Cortex of kidney (tissue), 1 donor: ENCODE measurements at places on chromosomes 5 and 9.

- DNase-seq, result no peak
These were observed 117.2 kb upstream of the TBCA start for GRCh38 chr5:77893225-77893860.

DNA sequence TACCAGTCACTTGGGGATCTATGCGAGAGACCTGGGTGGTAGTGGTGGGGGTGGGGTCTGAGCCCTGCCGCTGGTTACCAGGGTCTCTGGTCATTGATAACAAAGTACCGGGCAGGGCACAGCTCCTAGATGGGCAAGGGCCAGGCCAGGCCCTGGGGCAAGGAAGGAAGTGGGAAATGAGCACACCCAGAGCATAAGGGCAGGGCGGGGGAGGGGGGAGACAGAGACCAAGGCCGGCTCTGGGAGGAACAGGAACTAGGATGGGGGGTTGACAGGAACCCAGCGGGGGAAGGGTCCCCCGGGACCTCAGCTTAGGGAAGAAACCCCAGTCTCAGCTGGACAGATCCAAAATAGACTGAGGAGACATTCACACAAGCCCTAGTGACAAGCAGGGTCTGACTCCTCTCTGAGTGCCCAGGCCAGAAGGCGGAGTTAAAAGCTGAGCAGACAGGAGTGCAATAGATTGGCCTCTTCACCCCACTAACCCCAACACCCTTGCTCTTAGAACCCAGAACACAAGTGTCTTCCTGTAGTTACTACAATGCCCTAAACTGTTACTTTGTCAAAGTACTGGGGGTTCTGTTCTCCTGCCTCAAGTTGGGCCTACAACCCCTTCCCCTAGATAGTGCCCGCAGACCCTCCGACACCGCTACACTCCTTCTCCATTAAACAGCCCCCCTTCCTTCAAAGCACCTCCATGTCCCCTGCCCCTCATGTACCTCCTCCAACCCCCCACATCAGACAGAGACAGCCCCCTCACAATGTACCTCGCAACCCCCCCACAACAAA is 628 bp downstream of the ATOSB start:
- DNase-seq, result no peak

- DNase-seq, result no peak
These were observed 146.2 kb upstream of the PHYKPL start for GRCh38 chr5:178378527-178379484.

DNA sequence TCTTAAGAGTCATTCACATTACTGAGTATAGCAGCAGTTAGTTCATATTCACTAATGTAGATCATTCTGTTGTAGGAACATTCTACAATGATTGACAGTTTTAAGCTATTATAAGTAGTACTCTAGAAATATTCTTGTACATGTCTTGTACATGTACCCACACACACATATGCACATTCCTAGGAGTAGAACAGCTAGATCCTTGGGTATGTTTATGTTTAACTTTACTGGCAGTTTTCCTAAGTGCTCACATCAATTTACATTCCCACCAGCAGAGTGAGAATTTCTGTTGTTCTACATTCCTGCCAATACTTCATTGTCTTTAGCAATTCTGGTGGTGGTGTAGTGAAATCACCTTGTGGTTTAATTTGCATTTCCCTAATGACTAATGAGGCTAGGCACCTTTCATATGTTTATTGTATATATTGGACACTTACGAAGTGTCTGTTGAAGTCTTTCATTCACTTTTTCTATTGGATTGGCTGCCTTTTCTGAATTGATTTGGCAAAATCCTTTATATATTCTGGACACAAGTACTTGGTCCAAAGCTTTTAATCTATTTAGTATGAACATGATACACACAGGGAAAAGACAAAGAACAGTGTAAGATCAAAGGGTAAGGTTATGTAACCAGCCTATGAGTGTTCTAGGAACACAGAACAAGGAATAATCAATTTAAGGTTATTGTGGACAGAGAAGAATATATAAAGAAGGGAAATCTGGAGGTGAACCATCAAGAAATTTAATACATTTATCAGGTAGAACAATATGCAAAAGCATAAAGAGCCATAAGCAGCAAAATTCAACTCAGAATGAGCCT is 95.6 kb downstream of the MLLT3 start:
- no peak for DNase-seq

DNA sequence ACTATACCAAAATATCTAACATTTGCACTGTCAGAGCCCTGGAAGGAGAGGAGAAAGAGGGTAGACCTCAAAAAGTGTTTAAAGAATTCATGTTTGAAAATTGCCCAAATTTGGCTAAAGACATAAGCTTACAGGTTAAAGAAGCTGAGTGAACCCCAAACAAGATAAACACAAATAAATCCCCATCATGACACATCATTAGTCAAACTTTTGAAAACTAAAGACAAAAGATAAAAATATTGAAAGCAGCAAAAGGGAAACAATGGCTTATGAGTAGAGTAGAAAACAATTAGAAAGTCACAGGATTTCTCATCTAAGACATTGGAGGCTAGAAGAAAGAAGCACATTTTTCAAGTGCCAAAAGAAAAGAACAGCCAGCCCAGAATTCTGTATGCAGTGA is 6.1 kb upstream of the UBLCP1 start:
- no peak for DNase-seq

DNA sequence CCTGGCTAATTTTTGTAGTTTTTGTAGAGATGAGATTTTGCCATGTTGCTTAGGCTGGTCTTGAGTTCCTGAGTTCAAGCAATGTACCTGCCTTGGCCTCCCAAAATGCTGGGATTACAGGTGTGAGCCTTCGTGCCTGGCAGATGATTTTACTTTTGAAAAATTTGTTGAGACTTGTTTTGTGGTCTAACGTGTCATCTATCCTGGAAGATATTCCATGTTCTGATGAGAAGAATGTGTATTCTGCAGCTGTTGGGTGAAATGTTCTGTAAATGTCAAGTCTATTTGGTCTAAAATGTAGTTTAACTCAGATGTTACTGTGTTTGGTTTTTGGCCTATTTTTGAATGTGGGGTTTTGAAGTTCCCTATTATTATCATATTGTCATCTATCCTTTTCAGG is 145.6 kb downstream of the XRCC4 start:
- DNase-seq, result no peak

GRCh38 chr9:22147813-22148527 is 138.9 kb upstream of the CDKN2B start:
- no peak for DNase-seq

- DNase-seq, result no peak
These were observed 10.4 kb upstream of the CEP120 start for GRCh38 chr5:123433596-123433995.

DNA sequence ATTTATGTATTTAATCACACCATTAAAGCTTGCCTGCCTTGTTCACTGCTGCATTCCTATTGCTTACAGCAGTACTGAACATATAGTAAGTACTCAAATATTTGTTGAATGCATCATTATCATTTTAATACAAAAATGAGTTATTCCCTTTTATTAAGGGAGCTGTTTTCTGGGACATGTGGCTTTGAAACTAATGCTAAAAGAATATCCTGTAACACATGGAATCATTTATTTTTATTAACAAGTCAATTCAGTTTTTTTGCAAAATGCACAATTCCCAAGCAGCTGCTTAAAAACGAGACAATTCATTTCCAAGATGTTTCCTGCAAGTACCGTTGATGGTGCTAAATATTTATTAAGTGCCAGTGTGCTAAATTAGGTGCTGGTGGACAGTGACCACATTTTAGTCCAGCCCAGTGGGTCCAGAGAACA is 148.3 kb upstream of the NR3C1 start:
- DNase-seq, result no peak

GRCh38 chr9:6443661-6444060 is 30.7 kb downstream of the UHRF2 start:
- DNase-seq, result no peak

- no peak for DNase-seq
These were observed 7.1 kb downstream of the EGR1 start for GRCh38 chr5:138472353-138472752.

- DNase-seq, result no peak
These were observed 25.1 kb upstream of the NOTCH1 start for GRCh38 chr9:136570916-136571315.

GRCh38 chr5:3030511-3031165 is 279.2 kb upstream of the IRX2 start:
- DNase-seq, result no peak

DNA sequence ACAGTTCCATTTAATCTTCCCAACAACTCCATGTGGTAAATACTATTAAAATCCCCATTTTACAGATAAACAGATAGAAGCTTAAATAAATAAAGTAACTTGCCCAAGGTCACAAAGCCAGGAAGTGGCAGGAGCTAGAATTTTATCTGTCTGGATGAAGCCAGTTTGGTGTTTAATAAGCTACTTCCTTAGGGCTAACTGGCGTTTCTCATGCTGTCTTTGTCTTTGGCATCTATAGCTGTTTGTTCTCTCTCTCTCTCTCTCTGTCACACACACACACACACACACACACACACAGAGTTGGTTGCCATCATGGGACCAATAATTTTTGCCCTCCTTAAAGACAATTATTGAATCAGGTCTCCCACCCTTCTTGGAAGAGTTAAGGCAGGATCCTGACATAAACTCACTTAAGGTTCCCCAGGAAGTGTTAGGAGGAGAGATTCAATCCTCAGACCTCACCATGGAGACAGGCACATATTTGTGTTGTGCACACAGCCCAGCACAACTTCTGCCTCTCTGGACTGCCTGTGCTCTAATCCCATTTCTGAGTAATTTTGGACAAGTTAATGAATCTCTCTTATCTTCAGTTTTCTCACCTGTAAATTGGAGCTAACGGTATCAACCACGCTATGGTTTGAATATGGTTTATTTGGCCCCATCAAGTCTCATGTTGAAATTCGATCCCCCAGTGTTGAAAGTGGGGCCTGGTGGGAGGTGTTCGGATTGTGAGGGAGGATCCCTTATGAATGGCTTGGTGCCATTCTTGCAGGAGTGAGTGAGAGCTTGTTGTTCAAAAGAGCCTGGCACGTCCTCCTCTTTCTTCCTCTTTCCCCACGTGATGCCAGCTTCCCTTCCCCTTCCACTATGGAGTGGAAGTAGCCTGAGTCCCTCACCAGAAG is 8.3 kb upstream of the ADRA1B start:
- DNase-seq, result no peak

DNA sequence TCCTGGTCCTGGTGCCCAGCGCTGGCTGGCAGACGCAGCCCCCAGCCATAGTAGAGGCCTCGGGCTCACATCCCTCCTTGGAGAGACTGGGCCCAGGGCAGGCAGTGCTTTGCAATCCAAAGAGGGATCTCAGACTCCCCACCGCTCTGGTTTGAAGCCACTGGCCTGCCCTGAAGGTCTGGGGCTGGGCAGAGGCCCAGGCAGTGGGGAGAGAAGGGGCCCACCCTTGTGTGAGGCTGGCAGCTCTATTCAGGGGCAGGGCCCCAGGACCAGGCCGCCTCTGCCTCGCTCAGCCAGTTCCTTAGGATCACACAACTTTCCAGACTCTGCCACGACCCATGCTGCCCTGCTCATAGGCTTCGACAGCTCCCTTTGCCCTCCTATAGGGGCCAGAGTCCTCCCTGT is 10.7 kb upstream of the SEC16A start:
- no peak for DNase-seq
